ENCODE measurements at places on chromosomes 4 and X. TPM values are rescaled to one million over a fixed set of nuclear protein-coding genes. Genes with fewer than 3 reads are reported as not detected.

DNA sequence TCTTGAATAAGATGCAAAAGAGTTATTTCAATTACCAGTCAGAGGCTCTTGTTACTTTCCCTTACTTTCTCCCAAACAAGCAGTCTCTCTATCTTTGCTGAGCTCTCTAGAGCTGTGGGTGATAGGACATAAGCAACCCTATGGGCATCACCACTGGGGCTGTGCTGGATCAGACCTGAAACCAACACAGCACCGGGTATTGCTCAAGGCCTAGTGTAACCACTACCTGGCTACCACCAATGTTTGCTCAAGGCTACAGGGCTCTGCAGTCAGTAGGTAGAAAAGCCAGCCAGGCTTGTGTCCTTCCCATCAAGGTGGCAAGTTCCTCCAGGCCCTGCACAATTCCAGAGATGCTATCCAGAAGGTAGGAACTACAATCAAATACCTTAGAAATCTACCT lies 35.3 kb upstream of the AGTR2 start:
- no peaks in the 10 kb centered on the region for H3K27me3 ChIP-seq
- no peak overlapping the region for H3K27ac ChIP-seq
- no peak for DNase-seq
- no peaks in the 10 kb centered on the region for H3K4me1 ChIP-seq
- H3K36me3 ChIP-seq = no peaks in the 10 kb centered on the region

Gene GNRHR
- total RNA-seq = not detected

DNA sequence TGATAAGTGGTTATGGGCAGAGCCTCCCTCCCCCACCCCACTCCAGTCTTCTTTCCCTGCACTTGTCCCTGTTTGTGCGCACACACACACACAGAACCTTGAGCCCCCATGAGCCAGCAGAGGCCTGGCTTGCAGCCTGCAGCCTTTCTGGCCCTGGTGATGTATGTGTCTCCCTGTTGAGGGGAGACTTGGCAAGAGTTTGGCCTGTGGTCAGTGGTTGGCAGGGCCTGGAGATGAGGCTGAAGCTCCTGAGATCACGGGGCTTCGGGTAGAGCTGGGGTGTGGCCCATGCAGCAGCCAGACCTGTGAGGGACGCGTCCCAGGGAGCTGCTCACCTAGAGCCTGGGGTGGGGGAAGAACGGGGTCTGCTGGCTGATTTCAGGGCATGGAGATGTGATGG lies 2.3 kb downstream of the GPR173 start:
- no peak overlapping the region for H3K27ac ChIP-seq
- H3K27me3 ChIP-seq = peaks cover 3% of the 10 kb centered on the region
- no peaks in the 10 kb centered on the region for H3K4me1 ChIP-seq

Gene HTR2C
- not detected for total RNA-seq

- no peak overlapping the region for H3K4me3 ChIP-seq
- peaks cover 8% of the 10 kb centered on the region for H3K4me1 ChIP-seq
- H3K36me3 ChIP-seq = no peaks in the 10 kb centered on the region
- DNase-seq = no peak
- no peaks in the 10 kb centered on the region for H3K27me3 ChIP-seq
- no peak overlapping the region for H3K27ac ChIP-seq
Observed at GRCh38 chrX:40147126-40147952, 49.6 kb upstream of the BCOR start.
